ENCODE measurements at places on chromosomes 1 and 21.

GRCh38 chr1:24118410-24119242 lies 6.7 kb upstream of the MYOM3 start:
- no peak for DNase-seq

DNA sequence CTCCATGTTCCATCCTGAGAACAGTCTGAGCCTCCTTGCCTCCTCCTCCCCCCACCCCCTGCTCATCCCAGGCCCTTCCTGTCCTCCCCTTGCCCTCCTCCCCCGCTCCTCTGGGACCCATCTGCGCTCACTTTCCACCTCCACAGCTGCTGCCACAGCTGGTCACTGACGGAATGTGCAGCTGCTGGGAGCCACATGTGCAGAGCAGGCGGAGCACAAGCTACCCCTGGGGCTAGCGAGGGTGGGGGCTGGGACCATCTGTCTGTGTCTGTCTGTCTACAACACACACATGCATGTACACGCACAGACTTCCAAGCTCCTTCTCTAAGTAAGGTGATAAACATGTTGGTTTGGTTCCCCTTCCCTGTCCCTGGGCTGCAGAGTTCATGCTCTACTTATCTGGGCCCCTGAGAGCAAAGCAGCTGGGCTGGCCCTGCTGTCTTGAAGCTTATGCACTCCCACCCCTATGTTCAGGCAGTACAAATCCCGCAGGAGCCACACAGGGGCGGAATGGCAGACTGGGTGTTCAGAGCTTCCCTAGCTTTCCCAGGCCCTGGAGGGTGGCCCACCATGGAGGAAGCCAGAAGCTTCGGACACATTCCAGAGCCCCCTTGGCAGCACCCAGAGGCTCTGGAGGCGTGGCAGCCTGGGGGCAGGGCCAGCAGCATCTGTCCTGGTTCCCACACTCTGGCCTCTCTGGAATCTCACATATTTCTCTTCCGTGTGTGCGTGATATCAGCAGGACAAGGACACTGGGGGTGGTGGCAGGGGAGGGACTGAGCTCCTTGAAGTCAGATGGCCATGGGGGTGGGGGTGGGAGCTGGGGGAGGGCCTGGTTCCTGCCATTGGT lies 7.0 kb upstream of the HEYL start:
- DNase-seq, result peak; percentile 77

DNA sequence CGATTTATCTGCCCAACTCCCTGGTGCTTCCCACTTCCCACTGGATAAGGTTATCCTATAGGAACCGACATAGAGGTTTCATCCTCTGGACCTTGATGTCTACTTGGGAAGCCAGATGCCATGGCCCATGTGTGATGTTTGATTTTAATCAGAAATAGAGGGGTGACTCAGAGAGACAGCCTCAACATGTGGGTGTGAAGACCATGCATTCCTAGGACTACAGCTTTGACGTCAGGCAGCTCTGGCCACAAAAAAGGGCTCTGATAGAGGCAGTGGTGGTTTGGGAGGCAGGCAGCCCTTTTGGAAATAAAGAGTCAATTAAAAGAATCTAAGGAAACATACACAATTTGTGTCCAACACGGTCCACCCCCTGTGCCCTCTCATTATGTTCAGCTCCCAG lies 5.2 kb upstream of the SH2D2A start:
- DNase-seq, result no peak

DNA sequence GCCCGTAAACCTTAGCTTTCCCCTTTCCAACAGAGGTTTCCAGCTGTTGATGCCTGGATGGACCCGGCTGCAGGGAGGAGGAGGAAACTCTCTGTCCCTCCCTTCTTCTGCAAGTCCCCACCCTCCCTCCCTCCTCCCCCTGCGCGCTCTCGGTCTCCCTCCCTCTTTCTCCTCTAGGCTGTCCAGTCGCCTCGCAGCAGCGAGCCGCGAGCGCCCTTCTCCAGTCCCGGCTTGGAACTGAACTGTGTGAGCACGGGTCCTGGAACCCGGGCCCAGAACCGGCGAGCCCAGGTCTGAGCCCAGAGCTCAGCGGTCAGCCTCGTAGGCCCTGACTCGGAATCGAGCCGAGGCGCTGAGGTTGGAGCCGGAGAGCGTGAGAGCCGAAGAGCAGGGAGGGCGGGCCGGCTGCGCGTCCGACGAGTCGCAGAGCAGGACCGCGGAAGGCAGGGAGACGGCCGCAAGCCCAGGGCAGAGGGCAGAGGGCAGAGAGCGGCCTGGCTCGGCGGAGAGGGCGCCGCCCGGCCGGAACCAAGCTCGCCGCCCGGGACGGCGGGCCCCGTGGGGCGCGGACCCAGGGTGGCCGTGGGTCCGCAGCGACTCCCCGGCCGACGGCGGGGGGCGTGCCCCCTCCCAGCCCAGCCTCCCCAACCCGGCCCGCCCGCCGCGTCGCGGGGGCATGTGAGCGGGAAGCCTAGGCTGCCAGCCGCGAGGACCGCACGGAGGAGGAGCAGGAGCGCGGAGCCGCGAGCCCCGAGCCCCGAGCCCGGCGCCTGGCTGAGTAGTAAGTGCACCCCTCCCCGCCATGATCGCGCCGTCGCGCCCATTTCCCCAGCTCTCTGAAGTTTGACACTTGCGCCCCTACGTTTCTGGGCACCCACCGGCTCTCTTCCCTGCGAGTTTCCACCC lies at the start of gene SOX13:
SOX13 (plus strand) TSS at position 185 of the 906 bp plus-strand sequence. CDS start 39,801 bp downstream, outside the sequence.
- DNase-seq, result peak; percentile 88

- no peak for DNase-seq
These were observed 252.1 kb downstream of the TM2D1 start for GRCh38 chr1:61472876-61473275.

DNA sequence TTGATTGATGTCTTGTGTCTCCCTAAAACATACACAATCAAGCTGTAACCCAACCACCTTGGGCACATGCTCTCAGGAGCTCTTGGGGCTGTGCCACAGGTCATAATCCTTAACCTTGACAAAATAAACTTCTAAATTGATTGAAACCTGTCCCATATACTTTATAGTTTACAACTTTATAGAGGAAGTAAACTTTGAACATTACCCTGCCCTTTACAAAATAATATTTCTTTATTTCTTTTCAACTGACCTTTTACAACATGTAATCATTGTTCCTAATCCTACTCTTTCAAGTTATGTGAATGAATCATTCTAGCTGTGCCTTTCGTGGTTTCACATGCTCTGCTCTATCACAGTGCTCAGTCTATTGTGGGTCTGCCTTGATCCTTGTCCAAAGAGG lies 118.3 kb upstream of the ATP1A1 start:
- no peak for DNase-seq

GRCh38 chr1:176552999-176553398 lies 90.0 kb downstream of the PAPPA2 start:
- no peak for DNase-seq

- no peak for DNase-seq
These were observed 17.0 kb upstream of the ATP13A2 start for GRCh38 chr1:17028662-17029188.

- DNase-seq, result no peak
These were observed 21.2 kb downstream of the JAM2 start for GRCh38 chr21:25660233-25660632.

DNA sequence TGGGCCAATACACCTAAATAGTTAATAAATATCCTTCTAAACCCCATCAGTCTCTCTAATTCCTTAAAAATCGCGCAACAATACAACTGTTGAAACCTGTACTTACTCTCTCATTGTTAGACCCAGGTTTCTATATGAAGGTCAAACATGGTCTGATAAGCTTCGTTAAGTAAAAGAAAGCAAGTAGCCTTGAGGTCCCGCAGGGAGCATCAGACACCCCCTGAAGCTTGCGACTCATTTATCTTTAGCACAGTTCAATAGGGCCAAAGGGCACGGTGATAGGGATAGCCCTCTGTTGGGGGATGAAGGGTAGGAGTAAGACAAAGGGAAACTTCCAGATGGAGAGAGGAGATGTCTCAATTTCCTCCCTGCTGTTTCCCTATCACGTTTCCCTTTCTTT lies 27.3 kb upstream of the THEM4 start:
- DNase-seq, result no peak

GRCh38 chr1:94602802-94603625 lies 61.5 kb upstream of the F3 start:
- no peak for DNase-seq

DNA sequence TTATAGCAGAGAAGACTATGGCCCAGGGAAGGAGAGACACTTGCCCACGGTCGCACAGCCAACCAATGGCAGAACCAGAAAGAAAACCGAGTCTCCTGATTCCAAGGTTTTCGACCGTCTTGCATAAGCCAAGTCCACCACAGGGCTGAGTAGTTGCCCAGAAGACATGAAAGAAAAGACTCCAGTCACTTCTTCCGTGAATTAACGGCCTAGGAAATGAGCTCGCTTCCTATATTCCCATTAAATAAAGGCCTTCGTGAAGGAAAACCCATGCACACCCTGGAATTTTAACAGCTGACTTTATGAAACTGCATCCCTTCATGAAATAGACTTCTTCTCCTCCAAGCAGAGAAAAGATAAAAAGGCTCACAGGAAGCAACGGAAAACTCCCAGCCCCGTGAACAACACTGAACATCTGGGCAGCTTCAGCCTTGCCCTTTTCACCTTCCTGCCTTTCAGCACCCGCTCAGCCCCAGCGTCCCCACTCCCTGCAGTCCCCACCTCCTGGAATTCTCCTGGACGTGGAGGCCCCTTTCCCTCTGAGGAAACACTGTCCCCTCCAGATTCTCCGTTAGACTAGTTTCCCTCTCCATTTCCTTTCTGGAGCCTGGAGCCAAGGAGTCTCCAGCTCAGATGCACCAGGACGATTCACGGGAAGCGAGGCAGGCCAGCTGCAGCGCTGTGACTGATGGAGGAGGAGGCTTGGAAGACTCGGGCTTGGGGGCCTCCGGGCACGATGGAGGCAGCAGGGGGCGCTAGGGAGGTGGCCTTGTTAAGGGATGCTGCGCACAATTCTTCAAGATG lies 2.7 kb upstream of the MYOC start:
- peak; percentile 90 for DNase-seq

DNA sequence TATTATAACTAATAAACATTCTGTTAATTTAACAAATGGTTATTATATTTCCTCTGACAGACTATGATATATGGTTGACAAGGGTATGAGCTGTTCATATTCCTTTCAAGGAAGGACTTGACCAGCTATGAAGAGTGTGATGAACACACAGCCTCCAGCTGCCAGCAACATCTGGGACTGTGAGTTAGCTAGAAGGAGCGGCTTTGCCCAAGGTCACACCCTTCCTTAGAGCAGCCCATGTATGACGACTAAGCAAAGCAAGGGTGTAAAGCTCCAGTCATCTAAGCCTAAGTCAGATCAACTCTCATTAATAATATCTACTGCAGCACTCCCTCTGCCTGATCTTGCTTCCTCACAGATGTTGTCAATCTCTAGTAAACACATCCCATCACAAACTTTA lies 355.4 kb downstream of the PLPP3 start:
- DNase-seq, result no peak

DNA sequence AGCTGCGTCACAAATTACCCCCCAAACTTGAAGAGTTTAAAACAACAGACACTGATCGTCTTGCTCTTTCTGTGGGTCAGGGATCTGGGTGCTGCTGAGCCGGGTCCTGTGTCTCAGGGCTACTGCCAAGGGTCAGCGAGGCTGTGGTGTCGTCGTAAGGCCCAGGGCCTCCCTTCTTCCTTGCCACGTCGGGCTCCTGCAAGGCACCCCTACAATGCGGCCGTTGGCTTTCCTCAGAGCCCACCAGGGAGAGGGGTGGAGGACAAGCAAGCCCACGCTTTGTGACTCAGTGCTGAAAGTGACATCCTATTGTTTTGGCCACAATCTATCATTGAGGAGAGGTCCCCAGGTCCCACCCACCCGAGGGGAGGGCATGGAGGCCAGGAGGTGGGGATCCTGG lies 7.7 kb upstream of the FBLIM1 start:
- DNase-seq, result no peak

DNA sequence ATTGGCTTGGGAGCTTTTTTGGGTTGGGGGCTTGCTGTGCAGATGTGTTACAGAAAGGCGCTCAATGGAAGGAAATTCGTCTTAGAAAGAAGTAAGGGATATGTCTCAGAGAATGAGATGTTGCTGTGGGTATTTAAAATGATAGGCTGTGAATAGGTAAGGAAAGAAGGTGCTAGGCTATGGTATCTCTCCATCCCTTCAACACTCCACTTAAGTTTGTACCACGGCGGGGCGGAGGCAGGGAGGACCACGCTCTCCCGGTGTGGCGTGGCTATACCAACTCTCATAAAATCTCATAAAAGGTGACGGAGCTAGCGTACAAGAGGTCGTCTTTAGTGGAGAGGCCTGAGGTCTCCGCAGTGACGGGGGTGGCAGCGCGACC lies 305 bp upstream of the RPS6KC1 start:
- DNase-seq, result no peak

DNA sequence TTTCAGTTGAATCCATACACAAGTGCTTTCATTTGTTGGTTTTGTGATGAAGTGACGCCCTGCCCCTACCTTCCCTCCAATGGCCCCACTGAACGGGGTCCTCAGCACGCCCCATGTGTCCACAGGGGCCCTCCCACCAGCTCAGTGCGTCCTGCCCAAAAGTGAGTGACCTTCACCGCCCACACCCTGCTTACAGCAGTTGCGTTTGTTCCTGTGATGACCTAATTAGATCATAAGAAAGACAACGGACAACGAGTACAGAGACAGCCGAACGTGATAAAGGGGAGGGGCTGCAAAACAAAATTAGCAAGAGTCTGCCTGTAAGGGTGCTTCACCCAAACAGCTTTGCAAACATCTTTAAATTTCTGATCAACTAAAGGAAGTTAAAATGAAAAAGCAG lies 38.2 kb upstream of the RIPK4 start:
- DNase-seq, result no peak

DNA sequence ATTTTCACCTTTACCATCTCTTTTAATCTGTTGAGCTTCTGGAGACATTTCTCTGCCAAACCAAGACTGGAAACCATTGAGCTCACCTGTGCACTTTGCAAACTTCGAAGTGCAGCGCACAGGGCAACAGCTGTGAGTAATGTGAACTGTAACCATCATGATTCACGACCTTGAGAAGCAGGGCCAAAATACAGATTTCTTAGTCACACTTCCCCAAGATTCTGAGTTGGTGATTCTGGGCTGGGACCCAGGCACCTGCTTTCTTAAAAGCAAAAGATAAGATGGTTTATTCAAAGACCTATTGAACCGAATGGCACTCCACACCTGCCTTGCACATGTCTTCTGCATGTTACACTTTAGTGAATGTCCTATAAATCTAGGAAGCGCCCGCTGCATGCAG lies 10.2 kb downstream of the AGTRAP start:
- no peak for DNase-seq

GRCh38 chr1:173005196-173005864 lies 45.4 kb downstream of the TNFSF18 start:
- DNase-seq, result no peak

DNA sequence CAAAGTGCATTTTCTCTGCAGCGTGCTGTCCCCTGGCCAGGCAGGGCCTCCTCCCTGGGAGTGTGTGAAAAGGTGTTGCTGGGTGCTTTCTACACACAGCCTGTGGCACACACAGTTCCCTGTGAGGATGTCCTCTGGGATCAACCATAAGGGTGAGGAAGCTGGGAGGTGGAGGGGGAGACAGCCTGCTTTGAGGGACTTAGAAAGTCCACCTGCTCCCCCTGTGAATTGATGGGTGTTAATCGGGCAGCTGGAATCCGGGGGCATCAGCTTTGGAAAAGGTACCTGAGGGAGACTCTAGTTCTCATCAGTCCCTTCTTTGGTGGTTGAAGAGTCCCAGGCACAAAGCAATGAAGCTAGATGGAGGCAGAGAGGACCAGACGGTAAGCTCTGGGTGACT lies 35.8 kb downstream of the LHX4 start:
- DNase-seq, result no peak

- DNase-seq, result peak; percentile 98
These were observed 81.1 kb upstream of the AK4 start for GRCh38 chr1:65066766-65067490.
